Metanephros (tissue), 2 donors: ENCODE measurements at places on chromosomes 5 and 9. TPM values are rescaled to one million over a fixed set of nuclear protein-coding genes. Genes with fewer than 3 reads are reported as not detected.

The GADD45G gene
- 8.6 TPM for total RNA-seq

The GAPVD1 gene
- total RNA-seq: 59.5 TPM

The IL7R gene
- 1.6 TPM for total RNA-seq

The OBP2A gene
- 0.64 TPM for total RNA-seq

The SMIM23 gene
- not detected for total RNA-seq

The CATSPER3 gene
- total RNA-seq: 0.58 TPM

The PCDHGA7 gene
- 8.0 TPM for total RNA-seq

The SLC6A3 gene
- total RNA-seq: 0.41 TPM

The WDR38 gene
- not detected for total RNA-seq

The CDO1 gene
- 70.7 TPM for total RNA-seq

The TIGD6 gene
- total RNA-seq: 5.3 TPM

The NUTM2G gene
- not detected for total RNA-seq

The CCDC152 gene
- total RNA-seq: 1.6 TPM

The CORO2A gene
- 1.4 TPM for total RNA-seq

The CDH18 gene
- 2.6 TPM for total RNA-seq

The OGN gene
- total RNA-seq: 46.5 TPM

The STKLD1 gene
- 2.0 TPM for total RNA-seq

The PCA3 gene
- 0.12 TPM for total RNA-seq

The GBA2 gene
- 56.9 TPM for total RNA-seq

The FYB1 gene
- total RNA-seq: 5.5 TPM

The AK6 gene
- 20.7 TPM for total RNA-seq

The MYOT gene
- total RNA-seq: 54.2 TPM

The FAM221B gene
- not detected for total RNA-seq

The PCDHGA12 gene
- 10.0 TPM for total RNA-seq

The SNCAIP gene
- total RNA-seq: 34.0 TPM

The ANKRD18B gene
- total RNA-seq: 1.6 TPM

The ZNF618 gene
- 31.5 TPM for total RNA-seq

The INSL4 gene
- not detected for total RNA-seq

The FOXD4L4 gene
- total RNA-seq: 0.06 TPM

The PCDHGC4 gene
- total RNA-seq: 9.6 TPM

The LAMC3 gene
- 47.9 TPM for total RNA-seq

The ADAMTS19 gene
- 8.5 TPM for total RNA-seq

The CLIC3 gene
- total RNA-seq: 2.5 TPM

The LECT2 gene
- total RNA-seq: not detected
